ENCODE measurements at places on chromosomes 16 and 17. TPM values are rescaled to one million over a fixed set of nuclear protein-coding genes. Genes with fewer than 3 reads are reported as not detected.

ASB16 gene
- not detected for total RNA-seq

HLF gene
- 2.6 TPM for total RNA-seq

SLC25A39 gene
- 53.6 TPM for total RNA-seq

TVP23A gene
- 1.2 TPM for total RNA-seq

PDF gene
- total RNA-seq, result 17.0 TPM

HOXB7 gene
- not detected for total RNA-seq

FBXO39 gene
- total RNA-seq, result 0.31 TPM

HIC1 gene
- 51.7 TPM for total RNA-seq

CTRB1 gene
- not detected for total RNA-seq

HSPB9 gene
- total RNA-seq, result not detected

C17orf78 gene
- not detected for total RNA-seq

ABCA6 gene
- 98.0 TPM for total RNA-seq

ALOX12B gene
- not detected for total RNA-seq

XAF1 gene
- total RNA-seq, result 14.4 TPM

HASPIN gene
- 1.6 TPM for total RNA-seq

IL32 gene
- 20.7 TPM for total RNA-seq

GPR179 gene
- not detected for total RNA-seq

ALDH3A2 gene
- total RNA-seq, result 135 TPM

ACSM3 gene
- 8.1 TPM for total RNA-seq

ODAD4 gene
- 0.20 TPM for total RNA-seq

BCAS3 gene
- 26.1 TPM for total RNA-seq

MYH8 gene
- total RNA-seq, result not detected

HP gene
- 17.7 TPM for total RNA-seq

TEX14 gene
- not detected for total RNA-seq

PIK3R5 gene
- not detected for total RNA-seq

CLEC18B gene
- total RNA-seq, result not detected

DHRS7C gene
- total RNA-seq, result not detected

UQCRC2 gene
- 116 TPM for total RNA-seq

CMTM2 gene
- not detected for total RNA-seq

NACA2 gene
- total RNA-seq, result not detected

IGFBP4 gene
- total RNA-seq, result 1,674 TPM

PPM1D gene
- 7.6 TPM for total RNA-seq

TBC1D3I gene
- not detected for total RNA-seq

SLC4A1 gene
- not detected for total RNA-seq

NDRG4 gene
- 4.8 TPM for total RNA-seq

All from cardiac ventricle fibroblast (primary cell).